ENCODE measurements at places on chromosomes 4 and X.

GRCh38 chr4:58761563-58761962 lies 1651.4 kb upstream of the IGFBP7 start:
- no peak for DNase-seq

DNA sequence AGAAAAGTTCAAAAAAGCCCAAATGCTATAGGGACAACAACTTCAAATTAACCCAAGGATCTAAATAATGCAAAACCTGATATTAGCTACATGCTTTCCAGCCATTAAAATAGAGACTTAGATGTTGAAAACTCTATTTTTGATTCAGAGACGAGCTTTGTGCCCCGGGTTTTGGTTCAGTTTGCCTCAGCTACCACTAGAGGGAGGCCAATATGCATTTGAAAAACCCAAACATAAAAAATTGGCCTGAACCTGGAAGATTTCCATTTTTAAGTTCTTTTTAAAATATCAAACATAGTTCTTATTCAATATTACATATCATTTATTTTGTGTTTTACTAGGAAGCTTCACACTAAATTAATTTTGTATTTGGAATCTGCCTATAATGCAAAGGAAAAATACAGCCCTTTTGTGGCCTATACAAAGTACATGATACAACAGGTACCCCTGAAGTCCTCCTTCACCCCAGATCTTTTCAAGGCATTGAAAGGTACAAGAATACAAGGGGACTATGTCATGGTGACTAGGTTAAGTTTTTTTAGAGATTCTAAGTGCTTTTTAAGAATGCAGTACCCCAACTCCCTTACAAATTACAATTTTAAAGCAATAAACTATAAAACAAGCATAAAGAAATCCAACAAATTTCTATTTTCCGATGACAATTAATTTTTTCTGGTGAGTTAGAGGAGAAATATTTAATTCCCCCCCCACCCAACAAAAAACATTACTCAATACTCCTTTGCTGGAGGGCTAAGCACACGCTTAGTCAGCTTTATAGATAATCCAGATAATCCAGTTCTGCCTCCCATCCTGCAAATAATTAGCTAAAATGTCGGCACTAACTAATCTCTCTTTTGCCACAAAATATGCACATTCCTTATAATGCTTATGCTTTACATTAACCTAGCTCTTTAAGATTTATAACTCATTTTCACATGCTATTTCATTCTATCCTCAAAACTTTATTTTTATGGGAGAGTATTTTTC lies 97.7 kb upstream of the PTPN13 start:
- no peak for DNase-seq

- no peak for DNase-seq
Observed at GRCh38 chr4:113593400-113594230, 167.9 kb downstream of the CAMK2D start.

GRCh38 chrX:132411310-132411977 lies 77.4 kb downstream of the MBNL3 start:
- no peak for DNase-seq

DNA sequence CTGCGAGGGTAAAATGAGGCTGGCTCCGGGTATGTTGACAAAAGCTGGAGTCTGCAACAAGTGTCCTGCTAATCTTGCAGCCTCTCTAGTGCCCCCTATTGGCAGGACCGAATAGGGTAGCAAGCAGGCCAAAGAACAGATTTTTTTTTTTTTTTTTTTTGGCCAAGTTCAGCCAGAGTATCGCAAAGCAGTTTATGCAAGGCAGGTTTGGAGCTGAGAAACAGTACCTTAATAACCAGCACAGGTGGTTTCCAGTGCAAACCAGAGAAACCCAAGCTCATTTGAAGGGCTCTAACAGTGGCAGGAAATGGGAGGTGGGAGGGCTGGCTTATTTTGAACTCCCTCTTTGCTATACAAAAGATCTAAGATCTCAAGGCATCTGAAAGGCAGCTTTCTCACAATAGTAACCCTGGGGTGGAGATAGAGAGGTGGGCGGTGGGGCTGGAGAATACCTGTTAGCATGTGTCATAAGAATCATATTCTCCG lies 38.2 kb upstream of the OCIAD2 start:
- DNase-seq, result peak; percentile 75

DNA sequence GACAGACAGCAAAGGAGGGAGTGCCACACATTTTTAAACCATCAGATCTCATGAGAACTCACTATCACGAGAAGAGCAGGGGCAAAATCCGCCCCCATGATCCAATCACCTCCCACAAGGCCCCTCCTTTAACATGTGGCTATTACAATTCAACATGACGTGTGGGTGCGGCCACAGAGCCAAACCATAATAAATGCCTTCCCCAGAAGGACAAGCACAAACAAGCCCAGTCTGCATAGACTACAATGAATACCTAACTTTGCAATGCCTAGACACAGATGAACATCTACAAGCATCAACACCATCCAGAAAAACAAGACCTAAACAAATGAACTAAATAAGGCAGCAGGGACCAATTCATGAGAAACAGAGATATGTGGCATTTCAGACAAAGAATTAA lies 12.3 kb downstream of the ETDA start:
- no peak for DNase-seq

DNA sequence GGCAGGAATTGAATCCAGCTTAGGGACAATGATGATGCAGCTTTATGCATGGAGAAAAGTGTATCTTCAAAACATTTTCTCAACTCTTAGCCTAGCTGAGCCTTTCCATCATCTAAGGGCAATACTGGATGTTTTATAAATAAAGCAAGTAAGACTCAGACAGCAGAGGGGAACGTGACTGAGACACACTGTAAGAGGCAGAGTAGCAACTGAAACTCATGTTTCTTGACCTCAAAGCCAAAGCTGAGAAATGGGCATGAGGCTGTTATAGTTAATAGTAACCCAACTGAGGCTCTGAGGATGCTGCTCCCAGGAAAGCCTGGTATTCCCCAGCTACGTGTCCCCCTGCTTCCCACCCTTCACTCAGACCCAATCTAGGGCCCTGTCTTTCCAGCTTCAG lies 44.6 kb downstream of the ARHGEF9 start:
- DNase-seq, result no peak

GRCh38 chr4:2125023-2125422 lies 65.9 kb downstream of the NAT8L start:
- DNase-seq, result no peak

- DNase-seq, result no peak
Observed at GRCh38 chrX:153551135-153551534, 33.7 kb downstream of the ATP2B3 start.

GRCh38 chr4:17664755-17665154 lies 50.3 kb downstream of the MED28 start:
- no peak for DNase-seq

- DNase-seq, result no peak
Observed at GRCh38 chr4:58749206-58749605, 1639.0 kb upstream of the IGFBP7 start.

- DNase-seq, result no peak
Observed at GRCh38 chrX:48591255-48591791, 6.0 kb upstream of the WDR13 start.

DNA sequence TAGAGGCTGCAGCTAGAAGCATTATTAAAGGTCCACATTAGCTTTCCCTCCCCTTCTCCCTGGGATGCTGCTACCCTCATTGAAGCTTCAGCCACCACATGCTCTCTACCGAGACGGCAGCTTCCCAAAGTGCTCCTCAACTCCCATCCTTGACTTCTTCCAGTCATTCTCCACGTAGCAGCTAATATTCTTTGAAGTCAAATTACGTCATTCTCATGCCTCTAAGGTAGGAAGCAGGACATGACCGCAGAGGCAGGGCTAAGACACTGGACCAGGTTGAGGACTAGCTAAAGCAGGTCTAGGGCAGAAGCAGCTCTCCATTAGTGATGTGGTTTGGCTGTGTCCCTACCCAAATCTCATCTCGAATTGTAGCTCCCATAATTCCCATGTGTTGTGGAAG lies 128.3 kb downstream of the SHOX start:
- no peak for DNase-seq

GRCh38 chr4:143514901-143515300 lies 1.4 kb downstream of the SMARCA5 start:
- no peak for DNase-seq

- peak; percentile 70 for DNase-seq
Observed at GRCh38 chr4:56979421-56980072, 851 bp downstream of the POLR2B start.

DNA sequence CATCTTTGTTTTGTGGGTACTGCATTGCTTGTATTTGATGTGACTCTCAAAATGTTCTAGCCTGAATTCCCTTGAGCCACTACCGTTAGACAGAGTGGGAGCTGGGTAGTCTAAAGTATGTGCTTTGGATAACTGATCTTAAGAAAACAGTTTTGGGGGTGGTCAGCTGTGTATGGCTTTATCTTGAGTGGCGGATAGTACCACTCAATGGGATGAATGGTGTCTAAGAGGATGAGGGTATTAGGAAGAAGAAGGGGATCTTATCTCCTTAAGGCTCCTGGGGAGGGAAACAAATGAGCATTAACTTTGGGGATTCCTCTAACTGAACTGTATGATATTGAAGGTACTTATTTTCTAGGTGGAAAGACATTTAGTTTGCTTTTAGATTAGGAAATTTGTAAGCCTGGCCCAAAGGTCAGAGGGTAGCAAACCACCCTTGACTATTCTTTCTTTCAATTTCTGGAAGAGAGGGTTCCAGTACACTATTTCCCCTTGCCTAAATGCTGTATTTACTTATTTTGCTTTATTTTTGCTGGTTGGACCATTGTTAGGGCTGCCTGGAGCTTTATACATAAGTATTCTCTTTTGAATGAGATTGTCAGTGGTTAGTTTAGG lies 11.3 kb downstream of the BMP2K start:
- DNase-seq, result no peak

- no peak for DNase-seq
Observed at GRCh38 chr4:109406337-109406931, 27.2 kb upstream of the SEC24B start.

DNA sequence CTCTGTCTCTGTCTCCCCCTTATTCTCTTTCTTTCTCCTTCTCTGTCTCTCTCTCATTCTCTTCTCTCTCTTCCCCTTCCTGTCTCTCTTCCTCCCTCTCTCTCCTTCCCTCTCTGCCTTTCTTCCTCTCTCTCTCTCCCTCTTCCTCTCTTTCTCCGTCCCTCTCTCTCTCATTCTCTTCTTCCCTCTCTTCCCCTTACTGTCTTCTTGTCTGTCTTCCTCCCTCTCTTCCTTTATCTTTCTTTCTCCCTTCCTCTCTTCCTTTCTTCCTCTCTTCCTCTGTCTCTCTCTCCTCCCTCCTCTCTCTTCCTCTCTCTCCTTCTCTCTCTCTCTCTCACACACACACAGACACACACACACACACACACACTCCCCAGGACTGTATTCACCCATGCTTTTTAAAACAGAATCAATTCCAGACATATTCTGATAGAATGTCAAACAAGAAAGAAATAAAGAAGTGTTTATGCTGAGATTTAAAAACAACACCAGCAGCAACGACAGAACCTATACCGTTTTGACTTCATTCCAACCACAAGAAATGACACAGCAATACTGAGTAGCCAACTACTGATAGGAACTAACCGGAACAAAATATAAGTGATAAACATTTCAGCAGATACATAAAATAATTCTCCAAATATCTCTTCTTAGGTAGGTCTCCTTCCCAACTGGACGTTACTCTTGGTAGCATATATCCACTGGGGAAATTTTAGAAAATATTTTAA lies 296.7 kb downstream of the ASMT start:
- no peak for DNase-seq

GRCh38 chr4:122668241-122668640 lies 47.4 kb upstream of the IL21 start:
- no peak for DNase-seq

DNA sequence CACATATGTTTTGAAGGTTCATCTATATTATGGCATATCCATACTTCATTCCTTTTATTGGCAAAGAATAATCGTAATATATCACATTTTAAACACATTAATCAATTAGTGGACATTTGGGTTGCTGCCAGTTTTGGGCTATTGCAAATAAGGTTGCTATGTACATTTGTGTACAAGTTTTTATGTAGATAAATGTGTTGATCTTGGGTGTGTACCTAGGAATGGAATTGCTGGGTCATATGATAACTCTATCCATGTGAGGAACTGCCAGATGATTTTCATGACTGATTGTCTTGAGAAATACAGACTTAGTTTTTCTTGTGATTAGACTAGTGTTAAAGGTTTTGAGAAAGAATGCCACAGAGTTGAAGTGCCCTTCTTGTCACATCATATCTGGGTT lies 99.2 kb upstream of the RAB40AL start:
- DNase-seq, result no peak

- DNase-seq, result no peak
Observed at GRCh38 chr4:27835851-27836250, 975.2 kb downstream of the STIM2 start.

DNA sequence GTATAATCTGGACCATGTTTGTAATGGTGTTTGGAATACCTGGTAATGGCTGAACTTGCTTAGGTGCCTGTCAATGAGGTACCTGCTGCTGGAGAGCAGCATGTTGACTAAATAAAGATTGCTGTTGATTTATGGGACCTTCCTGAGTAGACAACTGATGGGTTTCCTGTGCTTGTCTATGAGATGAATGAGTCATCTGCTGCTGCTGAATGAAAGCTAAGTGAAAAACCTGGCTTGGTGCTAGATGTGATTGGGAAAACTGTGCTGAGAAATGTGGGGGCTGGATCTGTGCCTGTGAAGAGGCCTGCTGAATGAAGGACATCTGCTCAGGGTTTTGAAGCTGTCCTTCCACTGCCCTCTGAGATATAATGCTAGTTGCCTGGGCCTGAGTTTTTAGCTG lies 69.6 kb downstream of the WNK3 start:
- no peak for DNase-seq

DNA sequence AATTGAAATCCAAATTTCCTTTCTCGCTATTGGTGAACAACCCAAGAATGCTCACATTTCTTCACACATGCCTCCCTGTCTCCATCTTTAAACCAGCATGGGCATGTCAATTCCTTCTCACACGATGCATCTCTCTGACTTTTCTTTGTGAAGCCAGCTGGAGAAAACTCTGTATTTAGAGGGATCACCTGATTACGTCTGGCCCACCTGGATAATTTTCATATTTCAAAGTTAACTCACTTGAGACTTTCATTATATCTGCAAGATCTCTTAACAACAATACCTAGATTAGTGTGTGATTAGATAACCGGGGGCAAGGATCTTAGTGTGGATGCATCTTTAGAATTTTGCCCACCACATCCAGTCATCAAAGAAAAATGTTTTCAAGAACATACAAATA lies 164.0 kb downstream of the TMEM47 start:
- no peak for DNase-seq

GRCh38 chr4:15926486-15926885 lies 12.1 kb downstream of the FGFBP1 start:
- no peak for DNase-seq

- DNase-seq, result no peak
Observed at GRCh38 chr4:64889906-64890610, 480.8 kb upstream of the TECRL start.

GRCh38 chr4:94354474-94354896 lies 11.8 kb upstream of the HPGDS start:
- no peak for DNase-seq

DNA sequence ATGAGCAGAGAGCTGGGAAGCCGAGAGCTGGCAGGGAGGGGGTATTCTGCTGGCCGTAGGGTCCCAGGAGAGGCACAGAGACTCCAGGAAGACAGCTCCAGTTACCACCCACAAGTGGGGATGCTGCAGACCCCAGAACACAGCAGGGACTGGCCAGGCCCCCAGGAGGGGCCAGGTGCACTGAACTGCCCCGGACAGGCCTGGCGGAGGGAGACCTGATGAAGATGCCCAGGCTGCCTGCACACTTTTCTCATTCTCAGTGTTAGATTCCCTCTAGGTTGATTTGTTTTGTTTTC lies 110.8 kb downstream of the CPZ start:
- DNase-seq, result no peak

Data from activated CD8-positive, alpha-beta memory T cell treated with anti-CD3 and anti-CD28 coated beads, Interleukin-2, amount 50 U/mL, for 48 hours (primary cell).